ENCODE measurements at places on chromosomes 5 and 9.

DNA sequence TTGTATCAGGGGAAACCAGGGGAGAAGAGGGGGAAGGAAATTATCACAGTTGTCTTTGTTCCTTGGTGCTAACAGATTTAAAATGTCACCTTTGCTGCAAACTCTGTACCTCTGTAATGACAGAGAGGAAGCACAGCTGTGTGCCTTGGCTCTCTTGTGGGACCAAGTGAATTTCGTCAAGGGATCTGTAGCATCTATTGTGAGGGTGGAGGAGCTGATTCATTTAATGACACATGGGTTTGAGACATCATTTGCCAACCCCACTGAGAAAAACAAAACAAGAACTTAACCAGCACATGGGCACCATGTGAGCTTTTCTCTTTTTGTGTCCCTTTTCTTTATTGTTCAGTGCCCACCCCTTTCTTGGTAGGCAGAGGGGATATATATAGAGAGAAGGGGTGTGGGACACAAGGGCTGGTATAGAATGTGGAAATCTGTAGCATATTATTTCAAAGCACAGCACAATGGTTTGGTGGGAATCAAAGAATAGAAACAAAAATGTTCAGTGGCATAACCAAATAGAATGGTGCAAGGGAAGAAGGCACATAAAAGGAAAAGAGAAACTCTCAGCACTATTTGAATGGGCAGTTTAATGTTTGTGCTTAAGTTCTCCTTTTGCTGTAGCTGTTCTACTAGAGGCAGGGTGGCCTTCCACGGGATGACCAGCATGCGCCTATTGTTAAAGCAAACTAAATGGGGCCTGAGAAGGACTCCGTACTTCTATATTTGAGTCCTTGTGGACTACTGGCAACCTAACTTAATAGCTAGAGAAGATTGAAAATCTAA is 63.3 kb downstream of the LIX1 start:
- no peak for DNase-seq

DNA sequence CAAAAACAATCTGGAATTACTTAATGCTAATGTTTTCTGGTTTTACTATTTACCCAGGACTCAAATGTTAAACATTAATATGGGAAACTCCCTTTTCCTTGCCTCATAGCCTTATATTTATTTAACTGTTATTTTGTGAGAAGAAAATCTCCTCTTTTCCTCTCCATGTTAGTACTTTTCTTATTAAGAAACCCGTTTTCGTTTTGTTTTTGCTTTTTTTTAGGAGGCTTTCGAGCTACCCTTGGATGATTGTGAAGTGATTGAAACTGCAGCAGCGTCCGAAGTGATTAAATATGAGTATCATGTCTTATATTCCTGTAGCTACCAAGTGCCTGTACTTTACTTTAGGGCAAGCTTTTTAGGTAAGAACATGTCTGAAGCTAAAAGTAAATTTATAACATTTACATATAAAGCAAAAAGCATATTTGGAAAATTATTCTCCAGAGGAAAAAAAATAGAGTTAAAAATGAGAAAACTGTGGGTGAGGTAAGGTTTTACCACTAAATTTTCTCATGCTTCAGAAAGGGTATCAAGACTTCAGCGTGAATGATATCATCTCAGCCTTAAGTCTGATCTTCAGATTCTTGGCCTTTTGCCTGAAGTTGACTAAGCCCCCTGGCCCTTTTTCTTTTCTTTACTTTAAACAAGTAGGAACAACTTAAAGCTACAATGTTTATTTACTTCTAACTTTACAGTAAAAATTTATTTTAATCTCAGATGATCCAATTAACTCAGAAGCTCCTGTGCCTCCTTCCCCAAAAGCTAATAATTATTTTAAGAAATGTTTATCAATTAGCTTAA is 113.8 kb downstream of the RPS23 start:
- DNase-seq: no peak

DNA sequence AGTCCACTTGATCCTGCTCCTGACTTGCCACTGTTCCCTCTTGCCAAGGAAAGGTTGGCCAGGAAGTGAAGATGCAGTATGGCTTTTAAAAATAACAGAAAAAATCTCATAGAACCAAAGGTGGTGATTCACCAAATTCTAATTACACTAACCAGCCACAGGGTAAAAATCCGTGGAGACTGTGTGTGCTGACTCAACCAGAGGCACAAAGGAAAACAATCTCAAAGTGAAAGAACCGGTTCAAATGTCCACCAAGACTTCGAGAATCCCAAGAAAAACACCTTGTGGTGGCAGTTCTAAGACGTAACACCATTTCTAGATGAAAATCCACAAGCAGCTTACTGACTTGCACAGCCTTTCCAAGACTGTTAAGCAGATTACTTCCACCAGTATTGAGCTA is 279.1 kb downstream of the TLE1 start:
- no peak for DNase-seq

DNA sequence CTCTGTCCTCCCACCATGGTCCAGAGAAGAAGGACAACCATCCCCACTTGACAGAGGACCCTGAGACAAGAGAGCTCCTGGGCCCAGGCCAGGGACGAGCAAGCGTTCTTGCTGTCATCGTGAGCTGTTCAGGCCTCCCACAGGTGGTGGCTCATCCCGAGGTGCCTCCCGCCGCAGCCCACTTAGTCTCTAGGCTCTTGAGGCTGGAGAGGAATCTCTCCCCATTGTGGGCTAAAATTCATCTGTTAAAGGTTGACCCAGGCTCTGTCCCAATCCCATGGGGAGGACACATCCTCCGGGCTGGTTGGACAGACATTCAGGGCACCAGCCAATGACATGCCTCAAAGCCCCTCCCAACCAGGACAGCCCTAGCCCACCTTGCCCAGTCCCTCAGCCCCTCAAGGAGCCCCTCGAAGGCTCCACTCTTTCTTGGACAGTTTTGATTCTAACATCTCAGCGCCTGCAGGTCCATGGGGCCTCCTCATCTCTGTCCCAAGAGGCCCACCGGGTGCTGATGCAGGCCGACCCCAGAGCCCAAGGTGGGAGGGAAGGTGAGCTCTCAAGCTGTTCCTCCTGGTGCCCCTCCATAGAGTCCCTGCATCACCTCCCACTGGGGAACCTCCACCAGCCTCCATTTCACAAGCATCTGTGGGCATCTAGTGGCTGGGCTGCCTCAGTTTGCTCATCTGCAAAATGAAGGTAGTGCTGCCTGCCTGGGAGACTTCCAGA is 52.9 kb downstream of the BARX1 start:
- no peak for DNase-seq

DNA sequence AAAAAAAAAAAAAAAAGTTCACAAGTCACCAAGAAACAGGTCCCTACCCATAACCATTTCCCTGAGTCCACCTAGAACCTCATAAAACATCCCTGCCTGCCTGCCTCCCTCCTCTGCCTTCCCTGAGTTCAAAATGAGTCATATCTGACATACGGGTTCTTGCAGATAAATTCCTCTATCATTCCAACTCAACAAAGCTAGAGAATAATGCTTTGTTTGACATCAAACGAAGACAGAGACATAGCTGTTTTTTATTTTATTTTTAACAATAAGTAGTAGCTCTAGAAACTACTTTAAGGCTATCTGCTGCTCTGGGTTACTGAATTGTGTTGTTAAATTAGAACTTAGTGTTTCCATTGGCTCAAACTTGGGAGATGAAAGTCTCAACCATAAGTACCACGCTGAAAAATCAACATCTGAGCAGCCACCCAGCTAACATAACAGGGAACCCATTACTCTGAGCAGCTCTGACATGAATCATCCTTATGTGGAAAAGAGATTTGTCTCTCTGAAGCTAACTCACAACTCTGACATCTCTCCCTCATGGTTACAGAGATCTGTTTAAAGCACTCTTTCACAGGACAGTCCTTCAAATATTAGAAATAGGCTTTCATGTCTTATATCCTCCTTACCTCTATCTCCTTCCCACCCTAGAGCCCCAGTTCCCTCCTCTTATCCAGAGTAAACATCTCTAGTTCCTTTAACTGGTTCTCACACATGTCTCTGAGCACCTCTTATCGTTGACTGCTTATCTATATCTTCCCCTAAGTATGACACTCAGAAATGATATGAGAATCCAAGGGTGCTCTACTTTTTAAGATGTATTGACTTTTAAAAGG is 12.1 kb downstream of the TMEM245 start:
- DNase-seq: no peak

DNA sequence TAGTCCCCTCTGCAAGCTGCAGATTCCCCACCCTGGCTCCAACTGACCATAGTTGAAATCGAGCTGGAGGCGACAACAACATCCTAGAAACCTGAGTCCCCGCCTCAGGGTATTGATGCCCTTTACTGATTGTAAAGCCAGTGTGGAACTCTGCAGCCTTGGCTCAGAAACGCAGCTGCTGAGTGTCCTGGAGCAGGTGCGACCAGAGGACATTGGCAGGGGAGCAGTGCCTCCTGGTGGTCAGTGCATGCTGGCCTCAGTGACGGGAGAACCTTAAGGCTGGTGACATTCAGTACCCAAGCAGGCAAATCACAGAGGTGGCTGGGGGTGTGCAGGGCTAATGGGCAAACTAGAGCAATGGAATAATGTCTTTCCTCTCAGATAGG is 20.4 kb upstream of the ZNF354B start:
- DNase-seq: peak; percentile 35

DNA sequence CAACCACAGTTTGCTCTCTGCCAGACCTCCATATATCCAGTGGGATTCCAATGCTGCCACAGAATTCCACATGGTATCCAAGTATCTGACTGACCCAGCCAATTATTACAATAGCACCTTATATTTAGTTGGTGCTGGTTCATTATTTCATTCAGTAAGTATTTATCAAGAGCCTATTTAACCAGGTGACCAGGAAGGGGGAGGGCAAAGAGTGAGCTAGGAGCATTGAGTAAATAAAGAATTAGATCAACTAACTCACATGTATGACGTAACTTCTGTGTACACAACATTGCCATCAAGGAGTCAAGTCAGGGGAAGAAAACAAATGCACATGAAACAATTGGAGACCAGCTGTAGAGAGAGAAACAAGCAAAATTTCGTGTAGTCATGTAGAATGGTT is 207.1 kb upstream of the PAPPA start:
- DNase-seq: no peak

GRCh38 chr5:75723378-75723777 is 6.1 kb upstream of the POC5 start:
- no peak for DNase-seq

GRCh38 chr5:66041627-66042026 is 102.5 kb upstream of the SREK1 start:
- no peak for DNase-seq

GRCh38 chr5:77867914-77868313 is 91.8 kb upstream of the TBCA start:
- DNase-seq: no peak

DNA sequence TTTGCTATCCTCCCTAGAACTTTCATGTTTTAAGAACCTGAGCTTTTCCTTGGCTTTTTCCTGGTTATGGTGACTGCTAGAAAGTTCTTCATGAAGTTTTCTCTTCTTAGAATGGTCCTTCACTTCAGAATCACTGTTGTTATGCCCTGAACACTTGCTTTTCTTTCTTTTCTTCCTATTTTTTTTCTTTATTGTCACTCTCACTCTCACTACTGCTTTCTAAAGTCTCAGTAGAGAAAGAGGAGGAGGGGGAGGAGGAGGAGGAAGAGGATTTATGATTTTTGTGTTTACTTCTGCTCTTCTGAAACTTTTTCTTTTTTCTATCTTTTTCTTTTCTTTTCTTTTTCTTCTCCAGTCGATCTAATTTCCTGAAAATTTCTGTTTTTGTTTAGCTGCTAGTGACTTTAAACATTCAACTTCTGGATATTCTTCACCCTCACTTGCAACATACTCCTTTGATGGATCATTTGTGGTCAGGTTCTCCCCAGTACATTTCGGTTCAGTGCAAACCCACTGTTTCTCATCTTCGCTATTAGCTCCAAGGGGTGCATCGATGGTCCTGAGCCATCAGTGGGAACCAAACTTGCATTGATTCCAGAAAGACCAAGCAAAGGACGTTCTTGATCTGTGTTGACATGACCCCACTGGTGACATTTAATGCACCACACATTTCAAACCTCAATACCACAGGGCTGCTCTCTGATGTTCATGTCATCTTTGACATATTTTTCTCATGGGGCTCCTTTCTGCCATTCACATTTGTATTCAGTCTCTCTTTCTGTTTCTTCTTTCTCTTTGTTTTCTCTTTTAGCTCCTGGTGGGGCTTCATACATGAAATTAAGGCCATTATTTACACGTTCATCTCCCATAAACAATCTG is 81.6 kb upstream of the HAND1 start:
- no peak for DNase-seq

DNA sequence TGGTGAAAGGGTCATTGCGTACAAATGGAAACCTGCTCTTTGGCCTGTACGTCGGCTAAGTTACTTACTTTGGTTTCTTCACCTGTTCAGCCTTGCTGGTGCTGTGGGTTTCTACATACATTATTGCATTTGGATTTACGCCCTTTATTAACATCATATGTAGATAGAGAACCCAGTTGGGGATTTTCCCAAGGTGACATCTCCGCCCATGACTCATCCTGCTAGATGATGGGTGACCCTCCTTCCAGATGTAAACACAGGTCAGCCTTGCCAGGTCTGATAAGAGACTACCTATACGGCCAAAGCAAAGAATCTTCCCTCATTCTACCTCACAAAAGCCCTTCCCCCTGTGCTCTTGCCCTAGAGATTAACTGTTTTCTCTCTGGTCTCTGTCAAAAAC is 360.9 kb downstream of the KDM4C start:
- no peak for DNase-seq

- no peak for DNase-seq
Observed at GRCh38 chr5:109483395-109483971, 73.7 kb upstream of the PJA2 start.

DNA sequence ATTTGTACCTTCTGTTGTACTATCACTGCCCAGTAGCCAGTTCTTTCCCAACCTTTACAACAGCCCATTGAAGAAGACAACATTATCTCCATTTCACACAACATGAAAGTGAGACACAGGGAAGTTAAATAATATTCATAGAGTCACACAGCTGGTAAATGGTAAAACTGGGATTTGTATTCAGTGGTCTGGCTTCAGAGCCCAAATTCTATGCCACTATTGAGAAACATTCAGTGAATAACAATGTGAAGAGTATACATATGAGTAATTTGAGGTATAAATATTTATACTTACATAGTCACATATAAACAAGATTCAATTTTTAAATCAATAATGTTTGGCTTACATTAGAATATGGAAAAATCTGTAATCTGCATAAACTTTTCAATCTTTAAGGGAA is 13.8 kb downstream of the SMIM15 start:
- no peak for DNase-seq

- DNase-seq: no peak
Observed at GRCh38 chr9:123003466-123003865, 30.0 kb upstream of the GPR21 start.
